NCI-H2107 (cell line): ENCODE measurements at places on chromosomes 2 and 18.

DNA sequence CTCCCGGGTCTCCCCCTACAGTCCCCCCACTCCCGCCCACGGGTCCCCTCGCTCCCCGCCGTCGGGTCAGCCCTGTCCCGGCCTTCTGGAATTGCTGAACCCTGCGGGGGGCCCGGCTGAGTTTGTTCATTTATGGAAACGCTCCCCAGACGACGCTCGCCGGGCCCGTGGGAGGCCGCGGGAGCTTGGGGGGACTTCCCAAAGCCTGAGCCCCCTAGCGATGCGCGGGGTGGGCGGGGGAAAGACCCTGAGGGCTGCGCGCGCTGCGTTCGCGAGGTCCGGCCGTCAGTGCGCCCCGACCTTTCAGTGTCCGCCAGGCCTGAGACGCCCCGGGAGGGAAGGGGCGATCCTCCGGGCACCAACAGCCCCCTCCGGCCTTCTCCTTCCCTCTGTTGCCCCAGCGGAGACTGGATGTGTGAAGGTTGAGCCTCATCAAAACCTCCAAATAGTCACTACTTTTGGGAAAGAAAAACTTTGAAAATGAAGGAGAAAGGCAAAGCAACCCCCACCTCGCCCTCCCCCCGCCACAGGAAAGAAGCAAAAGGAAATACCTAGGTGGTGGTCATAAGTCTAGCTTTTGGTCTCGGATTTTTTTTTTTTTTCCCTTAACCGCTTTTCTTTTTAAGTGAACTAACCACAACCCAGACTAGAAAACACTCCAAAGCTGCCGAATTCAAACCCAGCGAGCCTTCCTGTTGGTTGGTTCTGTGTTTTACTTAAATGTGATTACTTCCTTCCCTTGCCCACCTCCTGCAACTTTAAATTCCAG lies 509 bp upstream of the CYS1 start:
- no peak for DNase-seq

GRCh38 chr2:128401680-128402079 lies 83.0 kb upstream of the HS6ST1 start:
- DNase-seq = no peak

DNA sequence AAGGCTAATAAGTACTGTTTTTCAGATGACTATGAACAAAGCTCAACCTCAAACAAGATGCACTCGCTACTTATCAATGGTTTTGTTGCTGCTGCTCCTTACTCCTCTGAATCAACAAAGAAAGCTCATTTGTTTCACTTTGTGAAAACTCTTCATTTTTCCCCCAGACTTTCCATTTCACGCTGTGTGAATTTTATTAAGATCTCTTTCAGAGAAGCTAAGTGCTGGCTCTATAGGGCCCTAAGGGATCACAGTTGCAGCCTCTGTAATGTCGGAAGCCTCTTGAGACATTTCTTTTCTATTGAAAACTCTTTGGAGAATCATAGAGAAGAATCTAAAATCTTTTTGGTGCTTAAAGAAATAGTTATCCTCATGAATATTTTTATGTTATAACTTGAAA lies 209.8 kb downstream of the CD226 start:
- no peak for DNase-seq

GRCh38 chr2:237157780-237158102 lies 72.1 kb downstream of the COPS8 start:
- no peak for DNase-seq

- DNase-seq = no peak
Observed at GRCh38 chr2:29110916-29111535, 4.2 kb upstream of the CLIP4 start.

GRCh38 chr2:113119111-113119510 lies 8.3 kb upstream of the IL1RN start:
- DNase-seq = no peak

DNA sequence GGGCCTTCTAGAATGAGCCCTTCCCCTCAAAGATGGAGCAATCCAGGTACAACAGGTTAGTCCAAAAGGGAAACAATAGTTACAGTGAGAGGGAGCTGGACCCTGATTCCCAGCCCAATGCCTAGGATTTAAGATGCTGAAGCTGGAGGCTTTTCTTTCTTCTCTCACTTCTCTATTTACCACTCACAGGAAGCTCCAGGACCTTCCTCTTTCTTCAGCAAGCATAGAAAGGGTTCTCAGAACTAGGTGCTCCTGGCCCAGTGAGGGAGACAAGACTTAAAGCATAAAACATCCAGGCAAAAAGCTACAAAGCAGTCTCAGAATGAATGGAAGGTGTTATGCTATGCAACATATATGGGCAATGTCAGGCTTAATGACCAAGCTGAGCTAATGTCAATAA lies 279.0 kb downstream of the SRBD1 start:
- DNase-seq = no peak

- DNase-seq = no peak
Observed at GRCh38 chr2:227460070-227460485, 11.9 kb upstream of the AGFG1 start.

GRCh38 chr2:23430263-23430662 lies 45.3 kb downstream of the KLHL29 start:
- no peak for DNase-seq
